ENCODE measurements at places on chromosomes 1 and 21.

- DNase-seq = no peak
Observed at GRCh38 chr1:203677771-203678170, 51.1 kb downstream of the ATP2B4 start.

- DNase-seq = no peak
Observed at GRCh38 chr21:31395791-31396190, 51.7 kb upstream of the TIAM1 start.

GRCh38 chr21:32114419-32115035 is 164.3 kb downstream of the MIS18A start:
- DNase-seq = no peak

GRCh38 chr1:28644494-28644893 is 1.6 kb upstream of the TAF12 start:
- no peak for DNase-seq

DNA sequence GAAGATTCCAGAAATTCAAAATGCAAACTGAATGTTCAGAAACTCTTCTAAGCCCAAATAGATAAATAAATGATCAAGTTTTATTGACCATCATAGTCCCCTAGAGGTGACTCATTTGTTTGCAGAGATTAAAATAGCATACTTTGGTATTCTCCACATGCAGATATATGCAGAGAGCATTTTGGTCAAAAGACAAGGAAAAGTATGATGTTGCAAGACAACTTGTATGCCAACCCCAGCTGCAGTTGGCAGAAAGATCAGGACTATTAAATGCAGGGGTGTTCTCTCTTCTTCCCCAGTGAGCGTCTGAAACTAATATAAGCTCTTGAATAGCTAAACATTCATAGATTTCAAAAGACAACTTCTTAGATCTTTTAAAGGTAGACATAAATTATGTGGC is 404.9 kb downstream of the LTN1 start:
- DNase-seq = no peak
